HCT116 (cell line): ENCODE measurements at places on chromosomes 5 and 9. TPM values are rescaled to one million over a fixed set of nuclear protein-coding genes. Genes with fewer than 3 reads are reported as not detected.
A peak's percentile ranks its signal among the peaks of the same experiment; 100 is the strongest.

DNA sequence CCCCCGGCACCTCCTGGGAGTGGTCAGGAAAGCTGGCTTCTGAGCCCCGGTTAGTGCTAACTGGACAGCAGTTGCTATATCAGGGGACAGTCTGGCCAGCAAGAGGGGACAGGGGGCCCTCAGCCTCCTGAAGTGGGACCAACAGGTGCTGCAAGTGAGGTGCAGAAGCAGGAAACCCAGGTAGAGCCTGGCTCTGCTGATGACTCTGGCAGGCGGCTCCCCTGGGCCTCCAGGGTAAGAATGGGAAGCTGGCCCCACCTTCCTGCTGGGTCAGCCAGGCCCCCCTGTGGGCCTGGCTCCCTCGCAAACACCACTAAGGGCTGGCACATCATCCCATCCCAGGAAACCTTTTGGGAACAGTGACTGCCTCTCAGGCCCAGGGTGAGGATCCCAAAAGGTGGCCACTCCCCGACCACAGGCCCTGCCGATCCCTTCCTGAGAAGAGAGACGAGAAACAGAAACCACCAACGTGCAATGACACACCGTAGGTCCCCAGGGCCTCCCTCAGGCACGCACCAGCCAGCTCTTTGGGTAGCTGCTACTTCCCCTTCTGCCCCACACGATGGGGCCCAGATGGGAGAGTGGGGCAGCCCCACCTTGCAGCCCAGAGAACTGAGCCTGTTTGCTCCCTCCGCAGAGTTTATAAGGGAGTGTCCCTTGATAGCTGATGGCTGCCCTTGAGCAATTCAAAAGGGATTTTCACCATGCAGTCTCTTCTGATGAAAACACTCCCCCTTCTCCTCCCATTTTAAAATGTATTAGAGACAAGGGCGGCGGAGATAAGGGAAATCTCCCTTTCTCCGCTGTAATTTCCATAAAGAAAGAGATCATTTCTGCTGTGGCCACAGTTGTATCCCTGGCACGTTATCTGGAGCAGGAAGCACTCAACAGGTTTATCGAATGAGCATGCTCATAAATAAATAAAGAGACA lies 76.8 kb downstream of the STK10 start:
- DNase-seq, result no peak

Gene N4BP3
- 5.2 TPM for total RNA-seq

DNA sequence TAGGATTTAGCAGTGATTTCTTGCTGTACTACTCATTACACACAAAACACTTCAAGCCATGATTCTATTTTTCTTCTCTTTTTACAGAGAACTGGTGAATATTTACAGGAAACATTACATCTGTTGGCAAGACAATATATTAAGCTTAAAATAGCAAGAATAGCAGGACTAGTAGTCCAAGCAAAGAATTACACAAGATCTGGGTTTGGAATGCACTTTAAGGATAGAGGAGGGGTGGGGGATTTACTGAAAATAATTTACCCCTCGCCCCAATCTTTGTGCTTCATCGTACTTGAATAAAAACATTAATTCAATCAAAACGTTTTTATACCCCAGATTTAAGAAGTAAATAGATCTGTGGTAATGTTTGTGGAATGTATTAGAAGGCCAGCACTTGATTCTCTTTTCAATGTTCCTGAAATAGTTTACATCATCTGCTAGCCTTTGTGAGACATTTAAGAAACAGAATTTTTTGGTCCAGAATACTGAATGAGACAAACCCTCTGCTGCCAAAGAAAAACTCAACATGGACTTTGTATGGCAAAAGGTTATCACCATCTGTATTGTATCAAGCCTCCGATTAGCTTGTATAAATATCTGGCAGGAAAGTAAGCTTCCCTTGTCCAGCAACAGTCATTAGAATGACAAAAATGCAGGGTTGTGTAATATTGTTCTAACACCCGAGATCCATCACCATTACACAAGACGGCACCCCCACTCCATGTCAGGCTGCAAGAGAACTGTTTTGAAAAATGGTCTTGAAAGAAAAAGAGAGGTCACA lies 23.8 kb downstream of the SVEP1 start:
- DNase-seq, result no peak

DNA sequence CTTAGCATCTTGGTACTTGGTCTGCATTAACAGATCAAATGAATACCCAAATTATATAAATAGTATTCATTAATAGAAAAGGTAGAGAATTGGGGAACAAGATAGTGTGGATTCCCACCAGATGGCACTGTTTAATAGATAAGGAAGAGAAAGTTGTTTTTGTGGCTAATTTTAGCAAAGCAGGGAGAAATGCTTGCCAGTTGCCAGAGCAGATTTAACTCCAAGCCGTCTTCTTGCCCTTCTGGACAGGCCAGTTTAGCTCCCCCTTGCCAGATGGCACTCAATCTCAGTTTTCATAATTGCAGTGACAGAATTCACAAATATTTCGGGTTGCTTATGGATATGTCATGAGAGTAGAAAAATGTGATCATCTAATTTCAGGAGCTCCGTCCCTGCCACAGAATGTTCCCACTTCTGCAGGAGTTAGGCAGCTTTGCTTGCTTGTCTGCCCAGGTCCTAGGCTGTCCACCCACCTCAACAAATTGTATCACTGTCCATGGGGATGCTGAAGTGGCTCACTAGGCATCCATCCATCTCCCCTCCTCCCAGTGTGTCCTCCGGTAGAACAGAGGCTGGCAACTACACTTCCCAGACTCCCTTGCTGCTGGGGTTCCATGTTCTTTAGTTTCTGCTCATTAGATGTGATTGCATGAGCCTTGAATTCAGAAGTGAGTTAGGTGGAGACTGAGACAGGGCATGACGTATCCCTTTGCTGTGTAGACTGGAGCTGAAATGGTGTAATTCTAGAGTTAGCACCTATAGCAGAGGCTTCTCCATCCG lies 11.8 kb upstream of the HEXB start:
- DNase-seq, result peak; percentile 24

Gene DDX4
- total RNA-seq, result not detected

- DNase-seq, result no peak
Measured at GRCh38 chr9:114631166-114631565, 20.1 kb downstream of the TMEM268 start.

DNA sequence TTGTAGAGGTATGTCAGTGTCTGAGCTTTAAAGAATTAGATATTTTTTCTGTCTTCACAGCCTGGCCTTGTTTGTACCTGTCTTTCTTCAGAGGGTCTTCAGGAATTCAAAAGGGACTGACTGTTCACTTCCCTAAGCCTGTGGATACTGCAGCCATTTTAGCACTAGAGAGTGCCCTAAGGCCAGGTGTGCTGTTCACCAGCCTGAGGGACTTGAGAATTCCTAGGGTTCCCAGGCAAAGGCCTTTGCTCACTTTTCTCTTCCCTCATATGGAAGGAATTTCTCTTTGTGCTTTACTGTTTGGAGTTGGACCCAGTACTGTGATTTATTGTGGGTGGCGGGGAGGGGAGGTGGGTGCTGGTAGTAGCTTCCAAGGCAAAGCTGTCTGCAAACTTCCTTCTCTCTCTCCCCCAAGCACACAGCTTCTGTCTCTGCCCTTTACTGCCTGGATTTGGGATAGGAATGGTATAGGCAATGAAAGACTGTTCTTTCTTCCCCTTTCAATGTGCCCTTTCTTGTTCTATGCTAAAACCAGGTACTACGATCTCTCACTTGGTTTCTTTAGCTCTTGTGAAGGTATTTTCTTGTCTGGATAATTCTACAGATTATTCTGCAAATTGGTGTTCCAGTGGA lies 9.7 kb upstream of the LRRC70 start:
- DNase-seq, result no peak
